ENCODE measurements at places on chromosomes 13 and 19. TPM values are rescaled to one million over a fixed set of nuclear protein-coding genes. Genes with fewer than 3 reads are reported as not detected.

DNA sequence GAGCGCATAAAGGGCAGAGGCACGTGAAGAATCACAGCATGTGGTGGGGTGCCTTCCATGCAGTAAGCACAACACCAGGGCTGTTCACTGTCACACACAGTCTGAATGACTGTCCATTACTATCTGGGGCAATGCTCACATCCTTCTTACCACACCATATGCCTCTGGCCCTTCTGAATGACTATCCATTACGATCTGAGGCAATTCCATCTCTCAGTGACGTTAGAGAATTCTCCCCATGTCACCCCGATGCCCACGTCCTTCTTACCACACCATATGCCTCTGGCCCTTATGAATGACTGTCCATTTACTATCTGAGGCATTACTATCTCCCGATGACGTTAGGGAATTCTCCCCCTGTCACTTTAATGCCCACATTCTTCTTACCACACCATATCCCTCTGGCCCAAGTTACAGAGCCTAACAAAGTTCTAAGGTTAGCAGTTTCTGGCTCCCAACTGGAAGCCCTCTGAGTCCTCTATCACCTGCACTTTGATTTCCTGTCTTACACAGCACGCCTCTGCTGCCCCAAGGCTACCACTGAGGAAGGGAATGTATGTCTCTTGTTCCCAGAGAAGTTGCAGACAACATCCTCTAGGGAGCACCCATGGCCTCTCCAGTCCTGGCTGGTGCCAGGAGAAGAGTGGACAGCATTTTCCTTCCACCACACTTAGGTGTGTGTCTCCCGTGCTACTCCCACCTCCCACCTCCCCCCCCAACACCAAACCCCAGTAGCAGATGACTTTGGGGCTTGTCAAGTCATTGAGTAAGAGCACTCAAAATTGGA is 154.8 kb downstream of the COG6 start:
- no peak for DNase-seq

CEACAM8 gene
- total RNA-seq, result not detected

OR10H1 gene
- total RNA-seq, result not detected

HSH2D gene
- total RNA-seq, result not detected

TUBB4A gene
- total RNA-seq, result 2.4 TPM

PLEKHA4 gene
- total RNA-seq, result 6.3 TPM

ICAM4 gene
- total RNA-seq, result not detected

- peak; percentile 28 for DNase-seq
These were observed at the start of gene KLHL1 for GRCh38 chr13:70108356-70109105. KLHL1 (minus strand) TSS chr13:70108452; CDS start chr13:70107699, 753 bp downstream.

DNA sequence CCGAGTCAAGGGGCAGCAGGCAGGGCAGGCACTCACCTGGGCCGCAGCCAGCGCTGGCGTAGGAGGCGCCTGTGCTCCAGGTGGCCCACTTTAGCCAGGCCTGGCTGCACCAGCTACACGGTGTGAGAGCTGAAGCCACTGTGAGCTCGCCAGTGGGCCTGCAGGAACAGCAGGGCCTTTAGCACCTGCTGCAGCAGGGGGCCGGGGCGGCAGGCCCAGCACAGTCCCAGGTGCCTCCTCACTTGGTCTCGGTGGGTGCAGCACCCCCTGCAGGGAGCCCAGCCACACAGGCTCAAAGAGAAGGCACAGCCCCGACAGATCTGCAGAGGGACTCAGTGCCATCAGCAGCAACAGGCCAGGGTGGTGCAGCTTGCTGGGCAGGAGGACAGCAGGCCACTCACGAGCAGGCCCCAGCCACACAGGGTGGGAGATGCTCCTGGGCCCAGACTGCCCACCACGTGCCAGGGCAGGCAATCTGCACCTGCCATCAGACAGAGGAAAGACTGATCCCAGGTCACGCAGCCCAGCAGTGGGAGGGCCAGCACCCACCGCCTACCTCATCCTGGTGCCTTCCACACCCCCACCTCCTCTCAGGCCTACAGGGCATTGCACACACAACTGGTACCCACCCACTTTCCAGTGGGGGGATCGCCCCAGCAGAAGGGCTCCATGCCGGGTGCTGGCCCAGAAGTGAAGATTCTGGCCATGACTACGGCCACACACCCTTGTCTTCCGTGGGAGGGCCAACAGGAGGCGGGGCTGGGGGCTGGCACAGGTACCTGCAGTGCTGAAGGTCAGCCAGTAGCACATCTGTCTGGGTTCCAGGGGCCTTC is 15.8 kb downstream of the ARHGAP33 start:
- DNase-seq, result no peak
